ENCODE measurements at places on chromosomes 3 and 15. TPM values are rescaled to one million over a fixed set of nuclear protein-coding genes. Genes with fewer than 3 reads are reported as not detected.

- no peak for DNase-seq
Observed at GRCh38 chr3:171490901-171491300, 30.7 kb upstream of the TNIK start.

GRCh38 chr15:43183270-43183669 is 1.9 kb upstream of the CCNDBP1 start:
- DNase-seq, result no peak

GRCh38 chr15:51401872-51402517 is 60.5 kb downstream of the GLDN start:
- no peak for DNase-seq

DNA sequence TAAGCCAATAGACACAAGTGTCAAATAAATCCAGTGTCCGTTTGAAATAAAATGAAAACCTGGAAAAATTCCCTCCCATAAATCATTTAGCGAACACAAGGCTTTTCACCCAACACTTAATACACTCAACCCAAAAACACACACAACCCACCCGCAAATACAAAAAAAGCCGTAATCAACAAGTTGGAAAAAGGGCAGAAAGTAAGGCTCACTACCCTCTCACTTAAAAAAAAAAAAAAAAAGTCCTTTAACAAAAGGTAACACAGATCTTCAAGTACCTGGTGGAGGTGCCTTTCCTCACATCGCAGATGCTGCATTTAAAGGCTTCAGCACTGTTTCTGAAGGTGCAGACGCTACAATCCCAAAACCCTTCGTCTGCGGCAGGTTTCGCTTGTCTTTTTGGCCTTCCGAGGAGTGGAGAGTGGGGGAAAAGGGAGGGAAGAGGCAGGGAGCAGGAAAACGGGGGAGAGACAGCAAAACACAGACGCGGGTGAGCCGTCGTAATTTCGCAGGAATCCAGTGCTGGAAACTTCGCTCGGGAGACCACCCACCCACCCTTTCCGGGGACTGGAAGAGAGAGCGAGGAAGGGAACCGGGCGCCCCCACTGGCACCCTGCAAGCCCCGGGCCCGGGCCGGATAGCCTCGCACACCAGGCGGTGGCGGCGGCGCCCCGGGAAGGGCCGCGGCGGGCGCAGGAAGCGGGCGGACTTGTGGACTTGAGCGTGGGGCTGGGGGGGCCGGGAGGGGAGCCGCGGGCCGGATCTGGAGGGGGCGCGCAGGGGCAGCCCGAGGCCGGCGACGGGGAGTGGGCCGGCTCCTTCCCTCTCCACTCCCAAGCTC is 401.8 kb downstream of the SHQ1 start:
- DNase-seq, result peak; percentile 49

GRCh38 chr3:58350627-58351013 is 17.9 kb downstream of the PXK start:
- DNase-seq, result no peak

DNA sequence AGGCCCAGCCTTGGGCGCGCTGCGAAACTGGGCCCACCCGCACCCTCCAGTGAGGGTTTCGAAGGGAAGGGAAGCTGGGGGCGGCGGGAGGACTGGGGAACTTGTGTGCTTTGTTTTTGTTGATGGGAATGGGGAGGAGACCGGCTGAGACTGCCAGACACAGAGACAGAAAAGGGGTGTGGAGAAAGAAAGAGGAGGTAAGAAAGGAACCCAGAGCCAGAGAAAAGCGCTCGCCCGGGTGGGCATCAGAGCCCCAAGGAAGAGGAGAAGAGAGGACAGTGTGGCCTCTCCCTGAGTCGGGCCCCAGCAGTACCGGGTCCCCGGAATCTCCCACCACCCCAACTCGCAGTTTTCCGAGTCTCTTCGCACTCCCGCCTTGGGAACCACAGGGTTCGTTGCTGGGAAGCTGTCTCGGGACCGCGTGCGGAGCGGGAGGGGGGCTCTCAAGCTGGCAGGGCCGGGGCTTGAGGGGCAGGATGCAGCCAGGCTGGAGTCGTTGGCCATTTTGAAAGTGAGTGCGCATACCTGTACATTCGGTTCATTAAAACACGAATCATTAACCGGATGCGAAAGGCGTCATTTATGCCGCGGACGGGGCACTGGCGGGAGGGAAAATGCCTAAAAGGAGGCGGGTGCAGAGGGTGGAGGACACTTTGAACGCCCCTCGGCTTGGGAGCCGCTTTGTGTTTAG is 3.1 kb downstream of the SKOR1 start:
- DNase-seq, result no peak

DNA sequence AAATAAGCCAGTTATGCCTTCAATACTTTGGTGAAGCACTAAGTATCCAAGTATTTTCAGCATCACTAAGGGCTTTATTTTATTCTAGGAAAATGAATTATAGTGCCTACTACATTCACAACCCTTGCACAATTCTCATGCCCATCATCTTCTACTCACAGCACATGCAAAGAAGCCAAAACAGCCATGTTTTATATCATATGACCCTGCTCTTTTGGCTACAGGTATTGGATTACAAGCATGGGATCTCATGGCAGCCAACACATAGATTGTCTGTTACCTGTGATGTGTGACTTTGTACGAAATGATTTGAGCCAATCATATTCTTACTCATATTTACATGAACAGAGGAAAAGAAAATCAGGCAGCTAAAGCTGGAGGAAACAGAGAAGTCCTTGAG is 38.6 kb downstream of the STT3B start:
- no peak for DNase-seq

GRCh38 chr15:52326756-52327155 is 31.2 kb upstream of the MYO5C start:
- DNase-seq, result no peak

DNA sequence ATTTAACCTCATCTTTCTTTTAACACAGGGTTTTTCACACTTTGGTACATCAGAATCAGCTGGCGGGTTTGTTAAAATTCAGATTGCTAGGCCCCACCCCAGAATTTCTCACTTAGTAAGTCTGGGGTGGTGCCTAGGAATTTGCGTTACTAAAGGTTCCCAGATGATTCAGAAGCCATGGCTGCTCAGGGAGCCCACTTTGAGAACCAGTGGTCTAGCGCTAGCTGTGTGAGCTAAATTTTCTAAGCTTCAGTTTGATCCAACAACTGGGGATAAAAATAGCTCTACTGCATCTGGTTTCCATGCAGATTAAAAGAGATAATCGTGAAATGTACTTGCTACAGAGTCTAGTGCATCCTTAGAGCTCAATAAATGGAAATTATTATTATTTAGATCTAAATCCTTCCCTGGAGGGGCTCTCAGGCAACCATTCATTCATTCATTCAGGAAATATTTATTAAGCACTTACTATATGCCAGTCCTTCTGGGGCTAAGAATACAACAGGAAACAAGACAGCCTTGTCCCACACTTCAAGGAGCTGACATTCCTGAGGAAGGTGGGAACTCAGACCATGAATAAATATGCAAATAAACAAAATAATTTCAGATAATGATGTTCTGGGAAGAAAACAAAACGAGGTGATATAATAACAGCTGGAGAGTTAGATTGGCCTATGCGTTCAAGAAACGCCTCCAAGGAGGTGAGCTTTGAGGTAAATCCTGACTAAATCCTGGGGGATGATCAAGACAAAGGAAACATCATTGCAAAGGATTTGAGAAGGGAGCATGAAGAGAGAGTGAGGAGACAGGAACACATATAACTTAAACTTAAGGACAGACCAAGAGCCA is 3.9 kb upstream of the CIDEC start:
- no peak for DNase-seq

DNA sequence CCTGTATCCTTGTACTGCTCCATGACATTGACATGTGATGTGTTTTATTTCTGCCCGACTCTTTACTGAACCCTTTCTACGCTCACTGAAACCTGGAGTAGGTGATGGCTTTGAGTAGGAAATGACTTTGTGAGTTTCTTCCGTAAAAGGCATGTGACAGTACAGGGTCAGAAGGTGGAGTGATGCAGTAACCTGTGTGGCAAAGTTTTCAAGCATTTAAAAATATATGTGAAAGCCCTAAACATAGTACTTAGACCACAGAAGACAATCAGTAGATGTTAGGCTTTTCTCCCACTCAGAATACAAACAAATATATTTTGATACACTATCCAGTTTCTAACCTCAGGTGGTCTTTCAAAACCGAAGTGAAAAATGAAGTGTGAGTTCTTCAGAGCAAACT is 31.3 kb upstream of the SACM1L start:
- no peak for DNase-seq

- no peak for DNase-seq
Observed at GRCh38 chr3:70933105-70933810, 620.8 kb upstream of the MDFIC2 start.

GRCh38 chr3:141575879-141576743 is 89.3 kb downstream of the RASA2 start:
- peak; percentile 28 for DNase-seq

DNA sequence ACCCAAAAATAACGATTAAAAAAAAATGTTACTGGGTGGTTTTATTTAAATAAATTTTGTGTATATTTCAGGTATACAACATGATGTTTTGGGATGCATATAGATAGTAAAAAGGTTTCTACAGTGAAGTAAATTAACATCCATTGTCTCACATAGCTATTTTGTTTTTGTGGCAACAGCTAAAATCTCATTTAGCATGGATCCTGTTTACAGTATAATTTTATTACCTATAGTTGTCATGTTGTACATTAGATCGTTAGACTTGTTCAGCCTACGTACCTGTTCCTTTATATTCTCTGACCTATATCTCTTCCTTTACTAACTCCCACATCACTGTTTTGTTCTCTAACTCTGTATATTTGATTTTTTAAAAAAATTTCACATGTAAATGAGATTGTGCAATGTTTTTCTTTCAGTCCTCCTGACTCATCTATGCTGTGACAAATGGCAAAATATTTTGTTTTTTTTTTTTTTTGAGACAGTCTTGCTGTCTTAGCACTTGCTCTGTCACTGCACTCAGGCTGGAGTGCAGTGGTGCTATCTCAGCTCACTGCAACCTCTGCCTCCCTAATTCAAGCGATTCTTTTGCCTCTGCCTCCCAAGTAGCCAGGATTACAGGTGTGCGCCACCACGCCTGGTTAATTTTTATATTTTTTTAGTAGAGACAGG is 45.6 kb downstream of the OIP5 start:
- DNase-seq, result no peak

- no peak for DNase-seq
Observed at GRCh38 chr3:48256557-48256956, 15.7 kb downstream of the ZNF589 start.

DNA sequence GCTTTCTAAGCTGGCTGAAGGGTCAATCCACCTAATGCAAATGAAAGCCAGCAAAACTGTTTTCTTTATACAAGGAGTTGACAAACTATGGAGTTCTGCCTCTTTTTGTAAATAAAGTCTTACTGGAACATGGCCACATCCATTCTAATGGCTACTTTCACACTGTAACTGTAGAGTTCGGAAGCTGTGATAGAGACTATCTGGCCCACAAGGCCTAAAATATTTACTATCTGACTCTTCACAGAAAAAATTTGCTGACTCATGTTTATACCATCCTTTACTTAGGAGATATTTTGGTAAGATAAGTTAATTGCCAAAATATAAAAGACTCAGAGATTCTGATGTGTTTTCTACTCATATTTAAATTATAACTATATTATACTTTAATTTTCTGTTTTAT is 93.7 kb upstream of the GK5 start:
- DNase-seq, result no peak

- DNase-seq, result no peak
Observed at GRCh38 chr3:8853081-8853480, 83.7 kb upstream of the OXTR start.

DNA sequence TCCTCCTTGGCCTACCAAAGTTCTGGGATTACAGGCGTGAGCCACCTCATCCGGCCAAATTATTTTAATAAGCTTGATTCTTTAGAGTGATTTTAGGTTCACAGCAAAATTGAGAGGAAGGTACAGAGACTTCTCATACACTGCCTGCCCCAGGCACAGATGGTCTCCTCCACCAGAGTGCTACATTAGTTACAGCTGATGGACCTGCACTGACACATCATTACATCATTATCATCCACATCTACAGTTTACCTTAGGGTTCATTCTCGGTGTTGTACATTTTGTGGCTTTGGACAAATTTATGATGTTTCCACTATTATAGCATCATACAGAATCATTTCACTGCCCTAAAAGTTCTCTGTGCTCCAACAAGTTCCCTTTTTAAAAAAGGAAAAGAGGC is 4.4 kb upstream of the VPS8 start:
- no peak for DNase-seq

- DNase-seq, result no peak
Observed at GRCh38 chr3:1092771-1093170, at the start of gene CNTN6. CNTN6 (plus strand) TSS chr3:1093024; CDS start chr3:1148009, 54,985 bp downstream.

- DNase-seq, result peak; percentile 57
Observed at GRCh38 chr15:60070838-60071493, 66.9 kb downstream of the FOXB1 start.

DNA sequence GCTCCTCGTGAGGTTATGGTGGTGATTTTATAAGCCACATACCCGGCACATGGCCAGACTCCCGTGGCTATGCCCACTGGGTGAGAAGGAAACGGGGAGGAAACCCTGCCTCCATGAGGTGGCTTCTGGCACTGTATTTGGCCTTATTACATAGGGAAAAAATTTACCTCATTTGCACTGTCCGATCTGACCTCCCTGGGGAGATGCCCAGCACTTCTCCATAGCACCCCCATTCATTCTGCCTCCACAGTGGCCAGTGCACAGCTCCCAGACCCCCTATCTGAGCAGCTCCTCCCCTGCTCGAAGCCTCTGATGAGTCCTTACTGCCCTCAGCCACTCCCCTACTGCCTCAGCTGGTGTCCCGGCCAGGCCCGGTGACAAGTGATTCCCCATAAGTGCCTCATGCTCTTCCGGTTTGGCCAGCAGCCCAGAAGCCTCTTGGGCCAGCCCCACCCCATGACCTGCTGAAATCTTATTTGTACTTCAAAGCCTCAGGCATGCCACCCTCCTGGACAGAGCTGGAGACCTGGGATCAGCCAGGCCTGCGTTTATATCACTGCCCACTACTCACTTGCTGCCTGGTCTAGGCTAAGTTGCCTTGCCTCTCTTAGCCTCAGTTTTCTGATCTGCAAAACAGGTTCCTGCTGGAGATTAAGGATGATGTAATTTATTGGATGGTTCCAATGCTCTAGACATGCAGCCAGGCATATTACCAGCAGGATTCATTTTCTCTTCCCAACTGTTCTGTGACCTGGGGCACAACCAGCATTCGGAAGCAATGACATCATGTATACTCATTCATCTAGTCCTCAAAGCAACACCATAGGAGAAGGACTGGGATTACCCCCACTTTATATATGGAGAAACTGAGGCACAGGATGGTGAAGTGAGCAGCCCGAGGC is 30.6 kb upstream of the SLC6A6 start:
- peak; percentile 80 for DNase-seq

- DNase-seq, result no peak
Observed at GRCh38 chr3:194830401-194830800, 144.7 kb downstream of the FAM43A start.

- DNase-seq, result no peak
Observed at GRCh38 chr15:52114261-52115055, 1.9 kb upstream of the BCL2L10 start.

GRCh38 chr15:60643555-60643954 is 164.6 kb upstream of the ICE2 start:
- no peak for DNase-seq

ARL8B gene
- 33.9 TPM for total RNA-seq

FOXL2 gene
- not detected for total RNA-seq

SERINC4 gene
- not detected for total RNA-seq

TGM5 gene
- total RNA-seq, result 0.24 TPM

BTLA gene
- total RNA-seq, result not detected

MYLK gene
- 213 TPM for total RNA-seq
